ENCODE measurements at places on chromosomes 11 and 22.

DNA sequence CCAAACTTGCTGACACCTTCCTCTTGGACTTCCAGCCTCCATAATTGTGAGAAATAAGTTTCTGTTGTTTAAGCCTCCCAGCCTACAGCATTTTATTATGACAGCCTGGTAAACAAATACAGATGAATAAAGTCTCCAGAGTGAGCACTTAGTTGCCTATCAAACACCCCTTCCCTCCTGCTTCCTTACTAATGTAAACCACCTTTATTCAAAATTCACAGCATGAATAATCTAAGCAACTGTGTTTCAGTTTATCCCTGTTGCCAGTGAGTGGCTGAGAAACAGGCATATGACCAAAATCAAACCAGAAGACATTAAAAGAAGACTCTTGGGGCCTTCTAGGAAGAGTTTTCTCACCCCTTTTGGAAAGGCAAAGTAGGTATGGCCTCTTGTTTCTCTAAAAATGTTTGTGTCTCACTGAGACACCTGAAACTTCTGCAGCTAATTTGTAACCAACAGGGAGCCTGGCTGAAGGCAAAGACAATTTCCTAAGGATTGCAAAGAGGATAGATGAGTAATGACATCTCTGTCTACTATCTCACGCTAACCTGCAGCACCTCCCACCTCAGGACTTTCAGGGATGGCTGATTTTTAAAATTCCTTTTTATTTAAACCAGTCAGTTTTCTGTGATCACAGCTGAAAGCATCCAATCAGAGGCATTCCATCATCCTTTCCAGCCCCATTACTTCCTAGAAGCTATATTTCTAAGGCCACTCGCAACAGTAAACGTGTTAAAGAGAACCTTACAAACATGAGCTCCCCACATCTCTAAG is 61.4 kb upstream of the LRRC55 start:
- DNase-seq = no peak

GRCh38 chr11:6440906-6441358 is at the start of gene HPX:
Gene HPX, minus strand, starts transcription at chr11:6440987. Its CDS starts 24 bp downstream, at chr11:6440963.
- no peak for DNase-seq

DNA sequence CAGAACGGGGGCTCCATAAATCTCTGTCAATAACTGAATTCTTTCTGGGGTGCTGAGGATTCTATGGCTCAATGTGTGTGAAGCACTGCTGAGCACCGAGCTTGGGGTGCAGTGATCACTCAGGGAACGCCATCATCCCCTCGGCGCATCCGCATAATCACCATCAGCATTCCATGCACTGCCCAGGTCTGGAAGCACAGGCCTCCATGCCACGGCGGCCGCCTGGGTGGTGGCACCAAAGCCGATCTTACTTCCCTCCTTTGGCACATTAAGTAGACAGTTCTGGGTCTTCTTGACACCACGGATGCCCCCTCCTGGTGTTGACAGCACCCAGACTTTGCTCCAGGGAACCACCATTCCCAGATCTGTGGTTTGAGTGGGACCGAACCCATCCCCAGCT is 15.6 kb downstream of the LTO1 start:
- DNase-seq = no peak

- DNase-seq = no peak
Measured at GRCh38 chr11:130512662-130513061, 64.2 kb downstream of the ADAMTS15 start.

DNA sequence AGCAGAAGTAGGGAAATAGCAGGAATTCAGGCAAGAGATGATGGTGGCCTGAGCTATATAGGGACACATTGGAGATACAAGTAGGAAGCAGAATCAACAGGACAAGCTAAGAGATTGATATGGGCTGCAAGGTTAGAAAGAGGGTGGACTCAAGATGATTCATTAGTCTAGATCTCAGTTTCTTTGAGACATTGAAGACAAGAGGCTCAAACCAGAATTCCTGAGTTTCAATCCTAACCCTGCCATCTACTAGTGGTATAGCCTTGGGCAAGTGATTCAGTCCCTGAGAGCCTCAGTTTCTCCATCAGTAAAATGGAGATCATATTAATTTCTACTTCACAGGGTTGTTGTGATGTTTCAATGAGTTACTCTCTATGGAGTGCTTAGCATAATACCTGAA is 53.1 kb upstream of the NAV2 start:
- DNase-seq = no peak

DNA sequence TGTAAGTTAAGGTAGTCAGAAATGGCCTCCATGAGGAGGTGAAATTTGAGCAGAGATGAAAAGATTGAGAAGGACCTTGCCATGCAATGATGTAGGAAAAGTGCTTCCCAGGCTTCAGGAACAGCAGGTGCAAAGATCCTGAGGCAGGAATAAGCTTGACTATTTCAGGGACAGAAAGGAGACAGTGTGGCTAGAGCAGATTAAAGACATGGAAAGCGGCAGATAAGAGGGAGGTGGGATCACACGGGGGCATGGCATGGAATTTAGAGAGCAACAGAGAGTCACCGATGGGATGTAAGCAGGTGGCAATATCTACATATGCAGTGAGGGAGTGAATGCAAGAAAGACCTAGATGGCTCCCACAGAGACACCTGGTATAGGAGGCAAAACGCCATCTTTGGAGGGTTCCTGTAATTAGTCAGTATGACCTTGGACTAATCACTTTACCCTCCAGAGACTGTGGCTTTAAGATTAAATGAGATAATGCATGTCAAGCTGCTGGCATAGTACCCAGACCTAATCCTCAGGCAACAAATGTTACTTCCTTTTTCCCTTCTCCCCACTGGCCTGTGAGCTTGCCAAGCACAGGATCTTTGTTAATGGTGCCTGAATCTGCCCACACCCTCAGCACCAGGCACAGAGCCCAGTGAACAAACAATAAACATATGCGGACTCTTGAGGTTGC is 24.6 kb upstream of the ACER3 start:
- peak; percentile 30 for DNase-seq

DNA sequence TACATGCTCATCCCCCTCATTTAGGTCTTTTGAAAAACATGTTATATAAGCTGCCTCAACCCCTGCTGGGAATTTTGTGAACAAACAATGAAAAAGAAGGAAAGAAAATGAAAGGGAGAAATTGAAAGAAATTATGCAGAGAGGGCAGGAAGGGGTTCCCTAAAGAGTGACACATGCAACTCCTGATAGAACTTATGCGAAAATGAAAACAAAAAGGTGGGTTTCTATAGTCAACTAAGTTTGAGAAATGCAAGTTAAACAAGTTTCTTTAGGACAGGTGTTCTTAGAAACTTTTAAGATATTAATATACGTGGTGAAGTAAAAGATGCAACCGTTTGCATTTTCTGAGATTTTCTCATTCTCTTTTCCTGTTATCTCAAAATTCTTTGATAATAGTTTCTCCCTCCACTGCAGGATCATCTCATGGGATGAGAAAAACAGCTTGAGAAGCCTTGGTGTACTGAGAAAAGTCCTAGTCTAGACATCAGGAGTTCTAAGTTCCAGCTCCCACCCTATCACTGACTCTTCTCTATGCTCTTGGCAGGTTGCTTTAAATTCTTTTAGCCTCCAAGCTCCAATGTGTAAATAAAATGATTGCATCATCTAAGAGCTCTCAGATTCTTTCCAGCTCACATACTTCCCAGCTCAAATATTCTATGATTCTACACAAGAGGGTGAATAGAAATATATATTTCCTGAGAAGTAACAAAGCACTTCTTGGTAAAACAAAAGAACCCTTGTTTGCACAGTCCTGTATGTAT is 109.2 kb downstream of the FAM76B start:
- no peak for DNase-seq

DNA sequence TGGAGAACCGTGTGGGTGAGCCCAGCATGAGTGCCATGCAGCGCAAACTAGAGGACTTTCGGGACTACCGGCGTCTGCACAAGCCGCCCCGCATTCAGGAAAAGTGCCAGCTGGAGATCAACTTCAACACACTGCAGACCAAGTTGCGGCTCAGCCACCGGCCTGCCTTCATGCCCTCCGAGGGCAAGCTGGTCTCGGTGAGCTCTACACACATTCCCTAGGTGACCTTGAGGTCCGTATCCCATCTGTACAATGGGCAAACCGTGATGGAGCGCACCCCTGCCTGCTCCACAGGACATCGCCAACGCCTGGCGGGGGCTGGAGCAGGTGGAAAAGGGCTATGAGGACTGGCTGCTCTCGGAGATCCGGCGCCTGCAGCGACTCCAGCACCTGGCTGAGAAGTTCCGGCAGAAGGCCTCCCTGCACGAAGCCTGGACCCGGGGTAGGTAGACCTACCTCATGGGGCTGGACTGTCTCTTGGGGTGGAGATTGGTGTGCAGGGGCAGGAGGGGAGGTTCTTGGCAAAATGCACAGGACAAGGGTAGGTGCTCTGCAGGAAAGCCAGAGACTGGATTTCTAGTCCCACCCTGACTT is 10.6 kb downstream of the CTSF start:
- no peak for DNase-seq

- DNase-seq = no peak
Measured at GRCh38 chr22:37951305-37951704, 2.1 kb downstream of the C22orf23 start.

DNA sequence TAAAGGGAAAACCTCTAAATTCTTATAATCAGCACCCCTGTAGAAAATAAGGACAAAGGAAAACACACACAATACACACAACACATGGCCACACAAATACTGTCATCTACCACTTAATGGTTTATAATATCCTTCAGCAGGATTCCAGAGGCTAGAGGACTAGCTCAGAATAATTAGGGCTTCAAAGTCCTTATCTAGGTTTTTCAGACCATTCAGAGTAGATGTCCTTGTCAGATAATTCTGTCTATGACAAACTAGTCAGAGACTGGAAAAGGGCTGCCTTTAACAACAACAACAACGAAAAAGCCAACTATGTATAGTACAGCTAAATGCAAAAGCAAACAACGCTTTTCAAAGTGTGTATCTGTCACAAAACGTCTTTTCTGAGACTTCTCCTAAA is 456.5 kb upstream of the CNTN5 start:
- DNase-seq = no peak

GRCh38 chr11:112590764-112591163 is 330.1 kb upstream of the PLET1 start:
- DNase-seq = no peak

- no peak for DNase-seq
Measured at GRCh38 chr22:30837531-30837930, 131.0 kb downstream of the MORC2 start.

GRCh38 chr11:78158987-78159652 is 19.7 kb upstream of the ALG8 start:
- DNase-seq = no peak

GRCh38 chr11:35412285-35412684 is 7.1 kb downstream of the SLC1A2 start:
- no peak for DNase-seq

DNA sequence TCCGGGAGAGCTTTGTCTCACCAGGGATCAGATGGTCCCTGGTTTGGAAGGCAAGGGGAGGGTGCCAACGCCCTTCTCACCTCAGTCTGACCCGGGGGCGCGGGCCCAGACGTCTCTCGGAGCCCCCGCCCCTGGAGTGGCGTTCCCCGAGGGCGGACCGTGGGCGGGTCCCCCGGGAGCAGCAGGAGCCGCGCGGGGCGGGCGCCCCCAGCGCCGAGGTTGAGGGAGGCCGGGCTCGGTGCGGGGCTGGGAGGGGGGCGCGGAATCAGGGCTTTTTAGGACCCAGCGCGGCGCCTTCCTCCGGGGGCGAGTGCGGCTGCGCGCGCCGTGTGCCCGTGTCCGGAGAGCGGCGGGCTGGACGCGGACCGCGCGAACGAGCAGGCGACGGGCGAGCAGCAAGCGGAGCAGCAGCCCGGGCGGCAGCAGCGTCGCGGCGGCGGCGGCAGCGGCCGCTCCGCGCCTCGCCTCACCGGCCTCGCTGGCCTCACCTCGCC is at the start of gene KCNC1:
Gene KCNC1 (plus strand): TSS at position 364 of the 494 bp plus-strand sequence. CDS start 1,222 bp downstream, outside the sequence.
- no peak for DNase-seq

GRCh38 chr22:29798318-29798717 is 31.1 kb downstream of the UQCR10 start:
- DNase-seq = no peak

DNA sequence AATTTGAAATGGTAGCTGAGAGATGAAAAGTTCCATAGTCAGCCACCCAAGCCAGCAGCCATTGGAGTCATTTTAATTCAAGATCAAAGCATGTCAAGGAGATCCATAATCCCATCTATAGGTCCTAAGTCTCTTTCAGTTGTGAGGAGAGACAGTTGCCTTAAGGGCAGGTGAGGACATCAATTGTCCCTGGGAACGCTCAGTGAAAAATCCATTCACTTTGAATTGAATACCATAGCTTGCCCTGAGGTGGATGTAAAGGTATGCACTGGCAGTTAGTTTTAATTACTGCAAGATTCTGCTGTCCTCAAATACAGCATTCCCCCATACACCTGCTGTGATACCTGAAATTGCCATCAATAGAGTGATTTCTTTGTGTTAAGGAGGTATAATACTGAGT is 25.3 kb upstream of the TBCEL start:
- no peak for DNase-seq

DNA sequence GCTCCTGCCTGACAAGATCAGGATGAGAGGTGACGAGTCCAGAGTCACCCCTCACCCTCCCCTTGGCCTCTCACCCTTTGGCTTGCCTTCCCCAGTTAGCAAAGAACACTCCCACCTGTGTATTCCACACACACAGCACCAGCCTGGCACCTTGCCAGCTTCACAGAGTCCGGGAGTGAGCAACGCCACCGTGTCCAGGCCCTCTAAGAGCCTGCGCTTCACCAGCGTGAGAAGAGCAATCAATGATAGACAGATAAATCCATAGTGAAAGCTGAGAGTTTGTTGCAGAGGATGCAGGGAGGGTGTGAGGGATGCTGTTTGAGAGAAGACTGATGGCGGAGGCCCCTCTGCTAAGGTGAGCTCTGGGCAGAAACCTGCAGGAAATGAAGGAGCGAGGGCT is 404.5 kb downstream of the LARGE1 start:
- DNase-seq = no peak

GRCh38 chr11:109785714-109786113 is 307.5 kb upstream of the ZC3H12C start:
- no peak for DNase-seq

DNA sequence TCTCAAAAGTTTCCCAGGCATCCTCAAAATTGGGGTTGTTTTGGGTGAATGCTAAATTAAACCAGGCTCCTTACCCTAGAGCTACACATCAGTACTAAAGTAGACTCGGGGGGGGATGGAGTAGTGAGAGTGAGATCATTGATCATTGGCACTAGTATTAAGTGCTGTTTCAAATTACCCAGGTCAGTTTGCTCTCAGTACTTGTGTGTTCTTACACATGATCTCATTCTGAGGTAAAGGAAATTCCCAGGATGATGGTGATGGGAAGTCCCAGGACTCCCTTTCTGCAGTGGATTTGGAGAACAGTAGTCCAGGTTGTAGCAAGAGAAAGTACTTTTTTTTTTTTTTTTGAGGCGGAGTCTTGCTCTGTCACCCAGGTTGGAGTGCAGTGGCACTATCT is 12.5 kb downstream of the RBM4 start:
- no peak for DNase-seq

DNA sequence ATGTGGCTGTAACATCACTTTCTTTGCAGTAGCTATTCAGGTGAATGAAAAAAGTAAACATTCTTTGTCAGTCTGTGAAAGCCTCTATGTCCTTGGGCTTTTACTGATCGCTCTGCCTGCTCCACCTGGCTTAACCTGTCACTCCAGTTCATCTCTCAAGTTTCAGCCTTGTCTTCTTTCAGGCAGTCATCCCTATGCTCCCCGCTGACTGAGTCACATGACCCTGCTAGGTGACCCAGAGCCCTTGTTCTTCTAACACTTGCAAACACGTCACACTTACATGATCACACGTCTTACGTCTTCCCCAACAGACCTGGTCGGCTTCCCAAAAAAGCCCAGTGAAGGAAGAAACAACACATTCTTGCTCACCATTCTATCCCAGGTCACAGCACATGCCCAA is 499.3 kb upstream of the TENM4 start:
- no peak for DNase-seq
